ENCODE measurements at places on chromosomes 3 and 15.

DNA sequence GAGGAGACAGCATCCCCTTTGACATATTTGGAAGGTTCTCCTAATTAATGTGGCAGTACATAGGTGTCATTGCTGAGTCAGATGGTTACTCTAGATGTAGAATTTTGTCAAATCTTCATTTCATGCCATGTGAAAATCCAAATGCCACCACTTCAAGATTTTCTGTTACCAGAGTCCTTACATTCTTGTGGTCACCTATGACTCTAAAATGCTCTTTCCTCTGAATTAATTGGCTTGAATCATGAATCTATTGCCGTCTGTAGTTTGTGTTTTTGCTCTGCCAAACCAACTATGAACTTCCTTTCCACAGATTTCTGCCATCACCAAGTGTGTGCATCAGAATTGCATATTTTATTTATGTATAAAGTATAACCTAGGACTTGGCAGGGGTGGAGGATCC, 269.4 kb upstream of the ZPLD1 start:
- DNase-seq: no peak

DNA sequence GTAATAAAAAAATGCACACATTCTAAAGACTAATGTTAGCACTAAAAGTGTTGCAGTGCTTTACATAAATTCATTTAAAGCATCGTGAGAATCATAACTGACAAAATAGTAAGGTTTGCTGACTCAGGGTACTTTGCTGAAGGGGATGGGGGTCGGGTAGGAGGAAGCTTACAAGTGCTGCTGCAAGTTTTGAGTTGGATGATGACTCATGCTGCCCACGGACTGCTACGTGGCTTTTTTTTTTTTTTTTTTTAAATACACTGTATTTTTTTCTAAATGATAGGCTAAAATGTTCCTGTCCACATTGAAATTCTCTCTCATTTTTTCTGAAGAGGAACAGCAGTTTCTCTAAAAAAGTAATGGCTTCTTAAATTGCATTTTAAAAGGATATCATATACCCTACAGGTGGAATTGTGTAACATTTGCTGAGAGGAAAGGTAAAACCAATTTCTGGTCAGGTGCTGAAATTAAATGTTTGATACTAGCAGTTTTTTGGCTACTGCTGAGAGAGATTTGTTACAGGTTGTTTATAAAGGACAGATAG, 2.2 kb downstream of the MAPK6 start:
- no peak for DNase-seq

DNA sequence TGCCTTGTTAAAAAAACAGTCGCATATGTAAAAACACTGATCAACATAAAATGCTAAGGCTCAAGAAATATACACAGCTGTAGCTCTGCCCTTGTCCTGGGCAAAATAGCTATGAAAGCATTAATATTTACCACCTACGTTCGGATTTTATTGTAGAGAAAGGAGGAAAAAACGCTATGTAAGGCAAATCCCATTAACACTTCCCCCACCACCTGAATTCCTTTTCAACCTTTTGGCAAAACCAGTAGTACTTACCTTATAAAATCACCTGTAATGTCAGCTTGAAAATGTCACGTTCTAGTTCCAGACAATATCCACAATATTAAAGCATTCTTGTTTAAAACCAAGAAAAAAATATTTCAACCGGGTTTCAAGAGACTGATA, 3.6 kb downstream of the TRA2B start:
- DNase-seq: no peak

GRCh38 chr15:85422607-85423006, 42.2 kb downstream of the AKAP13 start:
- no peak for DNase-seq

GRCh38 chr15:71362987-71363968, 248.0 kb downstream of the THSD4 start:
- DNase-seq: no peak
